Sigmoid colon (tissue), 7 donors: ENCODE measurements at places on chromosomes 5 and 9. TPM values are rescaled to one million over a fixed set of nuclear protein-coding genes. Genes with fewer than 3 reads are reported as not detected.

Gene IL5
- not detected for total RNA-seq

- no peak overlapping the region for H3K27ac ChIP-seq
- H3K27me3 ChIP-seq = no peaks in the 10 kb centered on the region
- no peaks in the 10 kb centered on the region for H3K4me1 ChIP-seq
- peak; percentile 40 for DNase-seq
Observed at GRCh38 chr9:25472085-25472607, 206.1 kb downstream of the TUSC1 start.

Gene CSF1R
- total RNA-seq = 21.9 TPM

- no peaks in the 10 kb centered on the region for H3K27me3 ChIP-seq
- no peaks in the 10 kb centered on the region for H3K36me3 ChIP-seq
- H3K4me1 ChIP-seq = peaks cover 21% of the 10 kb centered on the region
Observed at GRCh38 chr5:142860270-142860669, 90.1 kb downstream of the ARHGAP26 start.

DNA sequence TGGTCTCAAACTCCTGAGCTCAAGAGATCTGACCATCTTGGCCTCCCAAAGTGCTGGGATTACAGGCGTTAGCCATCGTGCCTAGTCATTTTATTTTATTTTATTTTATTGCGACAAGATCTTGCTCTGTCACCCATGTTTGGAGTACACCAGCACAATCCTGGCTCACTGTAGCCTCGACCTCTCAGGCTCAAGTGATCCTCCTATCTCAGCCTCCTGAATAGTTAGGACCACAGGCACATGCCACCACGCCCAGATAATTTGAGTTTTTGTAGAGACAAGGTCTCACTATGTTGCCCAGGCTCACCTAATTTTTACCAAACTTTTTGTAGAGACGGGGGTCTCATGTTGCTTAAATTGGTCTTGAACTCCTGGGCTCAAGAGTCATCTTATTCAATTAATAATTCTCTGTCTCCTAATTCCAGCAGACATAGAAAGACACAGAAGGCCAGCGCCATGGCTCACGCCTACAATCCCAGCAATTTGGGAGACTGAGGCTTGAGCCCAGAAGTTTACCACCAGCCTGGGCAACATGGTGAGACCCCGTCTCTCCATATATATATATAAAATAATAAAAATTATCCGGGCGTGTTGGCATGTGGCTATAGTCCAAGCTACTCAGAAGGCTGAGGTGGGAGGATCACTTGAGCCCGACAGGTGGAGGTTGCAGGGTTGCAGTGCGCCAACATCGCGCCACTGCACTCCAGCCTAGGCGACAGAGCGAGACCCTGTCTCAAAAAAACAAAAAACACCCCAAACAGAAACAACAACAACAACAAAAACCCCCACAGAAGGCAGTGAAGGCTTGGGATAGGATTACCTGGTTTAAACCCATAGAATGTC, 1.0 kb upstream of the UBAP1 start:
- no peaks in the 10 kb centered on the region for H3K27me3 ChIP-seq
- H3K4me1 ChIP-seq = peaks cover 15% of the 10 kb centered on the region
- no peaks in the 10 kb centered on the region for H3K36me3 ChIP-seq
- peak overlapping the region; percentile 92 for H3K27ac ChIP-seq

GRCh38 chr5:80168388-80169028, 87.3 kb downstream of the SERINC5 start:
- peaks cover 7% of the 10 kb centered on the region for H3K4me1 ChIP-seq
- no peak overlapping the region for H3K27ac ChIP-seq
- H3K4me3 ChIP-seq = no peak overlapping the region
- H3K36me3 ChIP-seq = no peaks in the 10 kb centered on the region

DNA sequence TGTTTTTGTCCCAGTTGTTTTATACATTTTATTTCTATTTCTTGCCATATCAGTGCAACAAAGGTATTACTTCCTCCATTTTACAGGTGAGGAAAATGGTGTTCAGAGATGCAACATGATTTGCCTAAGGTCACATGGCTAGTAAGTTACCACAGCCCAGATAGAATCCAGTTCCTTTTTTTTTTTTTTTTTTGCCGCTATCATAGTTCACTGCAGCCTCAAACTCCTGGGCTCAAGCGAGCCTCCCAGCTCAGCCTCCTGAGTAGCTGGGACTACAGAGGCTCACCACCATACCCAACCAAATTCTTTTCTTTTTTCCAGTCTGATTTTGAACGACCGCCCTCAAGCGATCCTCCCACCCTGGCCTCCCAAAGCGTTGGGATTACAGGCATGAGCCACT, 480 bp upstream of the CCDC69 start:
- peak overlapping the region; percentile 91 for H3K27ac ChIP-seq
- peak; percentile 33 for DNase-seq
- H3K4me1 ChIP-seq = peaks cover 46% of the 10 kb centered on the region
- no peaks in the 10 kb centered on the region for H3K36me3 ChIP-seq
- H3K4me3 ChIP-seq = peak overlapping the region; percentile 95

- peaks cover 2% of the 10 kb centered on the region for H3K36me3 ChIP-seq
- DNase-seq = no peak
- H3K27me3 ChIP-seq = no peaks in the 10 kb centered on the region
- H3K27ac ChIP-seq = no peak overlapping the region
Observed at GRCh38 chr9:122812736-122813135, 12.8 kb downstream of the OR1K1 start.

DNA sequence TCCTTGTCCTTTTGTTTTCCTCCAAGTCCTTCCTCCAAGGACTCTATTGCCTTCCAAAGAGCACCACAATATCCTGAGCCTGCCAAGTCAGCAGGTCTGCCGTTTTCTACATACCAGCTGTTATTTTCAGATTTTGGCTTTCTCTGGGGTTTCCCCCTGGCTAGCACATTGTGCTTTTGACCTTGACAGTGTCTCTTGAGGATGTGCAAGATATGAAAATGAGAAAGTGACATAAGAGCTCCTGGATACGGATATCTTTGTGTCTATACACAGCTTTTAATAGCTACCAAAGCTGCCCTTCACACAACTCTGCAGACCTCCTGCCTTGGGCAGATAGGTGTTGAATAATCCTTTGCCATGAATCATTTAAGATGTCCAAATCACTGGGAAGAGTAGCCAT, 67.0 kb downstream of the HAPLN1 start:
- no peaks in the 10 kb centered on the region for H3K27me3 ChIP-seq
- no peaks in the 10 kb centered on the region for H3K4me1 ChIP-seq
- DNase-seq = no peak
- H3K4me3 ChIP-seq = no peak overlapping the region

DNA sequence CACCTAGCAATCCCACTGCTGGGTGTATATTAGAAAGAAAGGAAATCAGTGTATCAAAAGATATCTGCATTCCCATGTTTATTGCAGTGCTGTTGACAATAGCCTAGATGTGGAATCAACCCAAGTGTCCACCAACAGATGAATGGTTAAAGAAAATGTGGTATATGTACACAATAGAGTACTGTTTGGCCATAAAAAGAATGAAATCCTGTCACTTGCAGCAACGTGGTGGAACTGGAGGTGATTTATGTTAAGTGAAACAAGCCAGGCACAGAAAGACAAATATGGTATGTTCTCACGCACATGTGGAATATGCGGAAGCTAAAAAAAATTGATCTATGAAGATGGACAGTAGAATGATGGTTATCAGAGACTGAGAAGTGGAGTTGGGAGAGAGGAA, 221.6 kb upstream of the DAP start:
- H3K36me3 ChIP-seq = no peaks in the 10 kb centered on the region
- no peak for DNase-seq
- no peak overlapping the region for H3K27ac ChIP-seq
- no peak overlapping the region for H3K4me3 ChIP-seq
- H3K27me3 ChIP-seq = no peaks in the 10 kb centered on the region
- H3K4me1 ChIP-seq = no peaks in the 10 kb centered on the region

- no peak for DNase-seq
- no peak overlapping the region for H3K4me3 ChIP-seq
- H3K4me1 ChIP-seq = peaks cover 13% of the 10 kb centered on the region
- no peaks in the 10 kb centered on the region for H3K36me3 ChIP-seq
Observed at GRCh38 chr5:157269165-157269671, 3.3 kb downstream of the CYFIP2 start.

DNA sequence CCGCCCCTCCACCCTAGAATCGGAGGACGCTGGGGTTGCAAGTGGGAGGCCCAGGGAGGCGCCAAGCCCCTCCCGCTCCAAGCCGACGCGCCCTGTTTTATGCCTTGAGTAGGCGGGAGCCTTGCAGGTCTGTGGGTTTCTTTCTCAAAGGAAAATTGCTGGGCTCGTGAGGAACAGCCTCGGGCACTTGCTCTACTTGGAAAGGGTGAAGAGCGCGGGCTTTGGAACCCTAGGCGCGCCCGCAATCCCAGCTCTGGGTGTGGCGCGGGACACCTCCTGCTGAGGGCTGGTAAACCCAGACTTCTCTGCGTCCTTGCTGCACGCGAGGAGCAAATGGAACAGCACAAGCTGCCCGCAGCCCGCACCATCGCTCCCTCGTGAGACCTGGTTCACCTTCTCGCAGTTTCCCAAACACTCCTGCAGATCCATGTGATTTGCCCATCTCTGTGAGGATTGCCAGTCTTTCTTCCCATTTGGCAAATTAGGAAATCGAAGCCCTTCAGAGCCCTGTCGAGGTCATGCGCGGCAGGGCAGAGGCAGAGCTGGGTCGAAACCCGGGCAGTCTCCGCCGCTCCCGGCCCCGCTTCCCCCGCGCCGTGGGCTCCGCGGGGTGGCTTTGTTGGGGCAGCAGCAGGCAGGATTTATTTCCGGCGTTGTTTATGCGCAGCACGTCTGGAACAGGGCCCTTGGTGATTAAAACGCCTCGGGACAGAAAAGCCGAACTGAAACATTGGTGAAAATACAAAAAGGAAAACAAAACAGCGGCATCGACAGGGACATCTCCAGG, 98.4 kb upstream of the CPLX2 start:
- no peak overlapping the region for H3K4me3 ChIP-seq
- H3K27me3 ChIP-seq = peaks cover 57% of the 10 kb centered on the region
- H3K36me3 ChIP-seq = no peaks in the 10 kb centered on the region

Gene MAP1B
- total RNA-seq = 232 TPM

GRCh38 chr5:24059006-24059405, 551.6 kb downstream of the PRDM9 start:
- no peaks in the 10 kb centered on the region for H3K4me1 ChIP-seq
- H3K27ac ChIP-seq = no peak overlapping the region
- no peaks in the 10 kb centered on the region for H3K27me3 ChIP-seq
- no peaks in the 10 kb centered on the region for H3K36me3 ChIP-seq

GRCh38 chr9:5510989-5511388, 658 bp downstream of the PDCD1LG2 start:
- no peak for DNase-seq
- no peaks in the 10 kb centered on the region for H3K36me3 ChIP-seq
- H3K27ac ChIP-seq = no peak overlapping the region
- H3K27me3 ChIP-seq = no peaks in the 10 kb centered on the region
- peaks cover 9% of the 10 kb centered on the region for H3K4me1 ChIP-seq

Gene C9orf50
- total RNA-seq = not detected

DNA sequence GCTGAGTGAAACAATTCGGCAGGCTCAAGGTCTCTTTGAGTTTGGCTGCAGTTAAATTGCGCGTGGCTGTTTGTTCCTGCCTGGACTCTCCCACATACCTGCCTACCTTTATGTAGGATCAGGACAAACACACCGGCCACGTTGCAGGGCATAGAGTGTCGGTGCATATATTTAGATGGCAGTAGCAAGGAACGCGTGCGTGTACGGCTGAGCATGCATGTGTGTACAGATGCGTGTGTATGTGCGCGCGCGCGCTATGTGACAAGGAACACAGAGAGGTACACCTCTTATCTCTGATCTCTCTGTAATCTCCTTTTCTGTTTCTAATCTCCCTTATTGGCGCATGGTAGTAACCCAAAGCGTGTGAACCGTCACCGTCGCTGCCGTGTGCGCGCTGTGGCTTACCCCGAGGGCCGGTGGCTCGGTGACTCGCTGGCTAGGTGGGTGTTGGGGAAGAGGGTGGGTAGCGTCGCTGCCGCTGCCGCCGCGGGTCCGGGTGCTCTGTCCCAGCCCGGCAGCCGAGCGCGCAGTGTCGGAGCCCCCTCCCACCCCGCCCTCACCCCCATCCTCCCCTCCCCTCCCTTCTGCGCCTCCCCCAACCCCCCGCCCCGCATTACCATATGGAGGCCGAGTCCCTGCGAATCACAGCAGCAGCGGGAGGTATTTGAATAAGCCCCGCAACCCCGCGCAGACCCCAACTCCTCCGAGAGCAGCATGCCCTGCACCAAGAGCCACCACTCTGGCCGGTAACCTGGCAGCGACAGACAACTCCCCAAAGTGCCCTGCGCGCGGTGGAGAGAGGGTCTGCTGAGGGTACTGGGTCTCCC, 204.8 kb downstream of the MEF2C start:
- H3K4me1 ChIP-seq = no peaks in the 10 kb centered on the region
- H3K36me3 ChIP-seq = no peaks in the 10 kb centered on the region
- peaks cover 100% of the 10 kb centered on the region for H3K27me3 ChIP-seq
- H3K27ac ChIP-seq = no peak overlapping the region
- no peak for DNase-seq

DNA sequence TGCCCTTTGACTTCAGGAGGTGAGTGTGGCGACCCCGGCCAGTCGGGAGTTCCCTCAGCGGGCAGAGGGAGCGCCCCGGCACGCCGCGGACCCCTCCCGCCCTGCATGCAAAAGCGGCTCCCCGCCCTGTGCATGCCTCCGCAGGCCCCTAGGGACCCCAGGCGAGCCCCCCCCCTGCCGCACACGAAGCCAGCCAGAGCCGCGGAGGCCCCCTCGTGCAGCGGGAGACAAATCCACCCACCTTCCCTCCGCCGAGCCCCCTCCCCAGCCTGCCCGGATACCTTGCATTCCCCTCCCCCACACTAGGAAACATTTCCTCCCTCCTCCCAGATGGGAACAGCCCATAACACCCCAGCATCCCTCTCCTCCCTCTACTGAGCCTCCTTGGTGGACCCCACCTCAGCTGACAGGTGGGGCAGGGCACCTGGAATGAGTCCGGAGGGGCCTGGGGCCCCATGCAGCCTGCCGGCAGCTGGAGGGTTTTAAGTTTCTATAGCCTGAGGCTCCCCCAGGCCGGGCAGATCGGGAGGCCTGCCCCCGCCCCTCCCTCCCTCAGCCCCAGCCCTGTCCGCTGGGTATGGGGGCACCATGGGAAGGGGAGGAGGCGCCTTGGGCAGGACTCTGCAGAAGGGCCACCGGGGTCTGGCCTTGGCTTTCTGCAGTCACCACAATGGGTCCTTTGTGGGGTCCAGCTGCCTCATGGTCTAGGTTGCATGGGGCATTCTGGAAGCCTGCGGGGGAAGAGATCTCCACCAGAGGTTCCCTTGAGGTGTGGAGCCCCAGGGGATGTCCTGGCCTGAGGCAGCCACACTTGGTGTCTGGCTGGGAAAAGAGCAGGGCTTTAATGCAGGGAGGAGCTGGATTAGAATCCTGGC, 601 bp downstream of the ERGIC1 start:
- peak overlapping the region; percentile 86 for H3K27ac ChIP-seq
- H3K27me3 ChIP-seq = no peaks in the 10 kb centered on the region
- H3K4me3 ChIP-seq = peak overlapping the region; percentile 95

GRCh38 chr9:125843646-125844045, 96.5 kb downstream of the PBX3 start:
- no peaks in the 10 kb centered on the region for H3K27me3 ChIP-seq
- H3K27ac ChIP-seq = peak overlapping the region; percentile 61
- H3K36me3 ChIP-seq = no peaks in the 10 kb centered on the region
- peak; percentile 65 for DNase-seq
- H3K4me1 ChIP-seq = no peaks in the 10 kb centered on the region

- H3K4me3 ChIP-seq = no peak overlapping the region
- no peaks in the 10 kb centered on the region for H3K36me3 ChIP-seq
- DNase-seq = no peak
- no peaks in the 10 kb centered on the region for H3K27me3 ChIP-seq
- H3K27ac ChIP-seq = no peak overlapping the region
Observed at GRCh38 chr5:10702040-10702629, 58.9 kb downstream of the DAP start.
